Sigmoid colon (tissue), 7 donors: ENCODE measurements at places on chromosomes 2 and 18. TPM values are rescaled to one million over a fixed set of nuclear protein-coding genes. Genes with fewer than 3 reads are reported as not detected.
A peak's percentile ranks its signal among the peaks of the same experiment; 100 is the strongest.

MAP2 gene
- total RNA-seq = 8.4 TPM

MYO7B gene
- 0.54 TPM for total RNA-seq

COPS8 gene
- total RNA-seq = 73.7 TPM

CHN1 gene
- total RNA-seq = 11.6 TPM

RNF138 gene
- 8.3 TPM for total RNA-seq

TGFA gene
- total RNA-seq = not detected

GRCh38 chr2:88136817-88137216, 9.0 kb upstream of the FABP1 start:
- DNase-seq = no peak

DNA sequence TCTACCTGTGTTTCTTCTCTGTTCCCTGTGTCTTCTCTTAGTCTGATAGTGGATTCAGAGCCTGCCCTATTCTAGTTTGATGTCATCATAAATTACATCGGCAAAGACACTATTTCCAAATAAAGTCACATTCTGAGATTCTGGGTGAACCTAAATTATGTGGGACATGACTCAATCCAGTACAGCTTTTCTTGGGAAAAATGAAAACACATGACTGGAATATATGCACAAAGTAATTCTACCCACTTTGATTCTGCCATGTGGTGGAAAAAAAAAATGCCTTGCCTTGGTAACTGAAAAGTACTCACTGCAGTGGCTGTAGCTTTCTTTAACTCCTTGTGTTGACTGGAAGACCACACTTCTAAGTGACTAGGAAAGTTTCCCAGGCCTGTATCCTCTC, 73.7 kb downstream of the LRATD1 start:
- no peak for DNase-seq

GRCh38 chr2:157056200-157056676, 201.3 kb upstream of the GALNT5 start:
- DNase-seq = no peak

DNA sequence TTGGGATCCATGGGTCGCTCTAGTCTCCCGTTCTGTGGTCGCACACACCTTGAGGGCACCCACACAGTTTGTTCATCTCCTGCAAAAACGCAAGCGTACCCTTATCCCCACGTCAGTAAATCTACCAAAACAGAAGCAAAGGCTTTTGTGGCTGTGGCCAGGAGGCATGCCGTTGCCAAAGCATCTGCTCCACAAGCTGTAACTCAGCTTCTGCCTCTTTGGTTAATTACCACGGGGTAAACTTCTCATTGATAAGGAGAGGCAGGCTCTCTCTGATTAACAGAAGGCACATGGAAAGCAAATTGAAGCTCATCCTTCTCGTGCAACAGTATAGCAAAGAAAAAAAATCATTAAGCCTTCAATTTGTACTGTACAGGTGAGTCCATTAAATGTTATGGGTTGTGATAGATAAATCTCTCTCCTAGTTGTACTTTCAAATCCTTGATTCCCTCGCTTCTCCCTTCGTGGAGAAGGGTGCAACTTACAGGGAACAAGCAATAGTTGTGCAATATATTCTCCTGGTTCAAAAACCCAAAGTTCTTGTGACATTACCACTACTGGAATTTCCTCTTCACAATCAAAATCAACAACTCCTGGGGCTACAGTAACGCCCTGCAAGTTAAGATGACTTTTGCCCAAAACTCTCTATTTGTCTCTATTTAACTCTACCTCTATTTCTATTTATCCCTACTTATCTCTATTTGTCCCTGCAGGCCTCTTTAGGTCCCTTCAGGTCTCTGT, 10.3 kb downstream of the PECR start:
- DNase-seq = no peak

DNA sequence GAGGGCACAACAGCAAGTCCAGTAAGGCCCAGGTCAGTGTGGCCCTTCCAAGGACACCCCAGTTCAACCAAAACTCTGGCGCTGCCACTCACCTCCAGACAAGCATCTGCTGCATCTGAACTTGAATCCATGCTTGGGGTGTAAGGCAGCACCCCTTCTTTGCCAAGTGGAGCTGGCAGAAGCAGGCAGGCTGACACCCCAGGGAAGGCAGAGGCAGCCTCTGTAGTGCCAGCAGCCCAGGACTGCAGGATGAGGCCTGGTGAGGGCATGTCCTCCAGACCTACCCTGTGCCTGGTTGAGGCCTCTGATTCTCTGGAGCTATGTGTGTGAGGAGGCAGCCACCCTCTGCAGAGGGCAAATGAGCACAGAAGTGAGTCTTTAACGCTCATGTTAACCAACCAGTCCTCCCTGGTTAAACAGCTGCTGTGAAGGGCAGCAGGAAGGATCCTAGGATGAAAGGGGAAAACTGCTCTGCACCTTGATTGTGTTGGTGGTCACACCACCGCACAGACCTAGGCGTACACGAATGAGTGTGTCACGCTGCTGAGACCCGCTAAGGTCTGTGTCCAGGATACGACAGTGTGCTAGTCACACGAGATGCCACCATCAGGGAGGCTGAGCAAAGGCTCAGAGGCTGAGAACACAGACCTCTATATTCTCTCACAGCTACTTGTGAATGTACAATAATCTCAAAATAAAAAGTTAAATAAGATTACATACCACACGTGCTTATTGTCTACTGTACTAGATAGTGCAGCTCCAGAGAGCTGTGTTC, 2.2 kb downstream of the PARD6G start:
- no peak for DNase-seq

DNA sequence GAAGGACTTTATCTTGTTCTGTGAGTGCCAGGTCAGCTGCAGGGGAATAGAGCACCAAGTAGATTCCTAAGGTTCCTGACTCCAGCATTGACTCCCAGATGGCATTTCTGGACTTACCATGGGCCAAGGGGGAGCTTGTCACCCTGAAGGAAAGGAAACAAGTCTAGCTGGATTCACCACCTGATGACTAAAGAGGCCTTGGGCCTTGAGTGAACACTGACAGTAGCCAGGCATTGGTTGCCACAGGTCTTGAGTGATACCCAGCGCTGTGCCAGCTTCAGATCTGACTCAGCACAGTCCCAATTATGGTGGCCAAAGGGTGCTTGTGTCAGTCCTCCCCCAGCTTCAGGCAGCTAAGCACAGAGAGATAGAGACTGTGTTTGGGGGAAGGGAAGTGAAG, 40.1 kb upstream of the CAPN13 start:
- no peak for DNase-seq

- no peak for DNase-seq
Measured at GRCh38 chr2:62362561-62362960, 143.4 kb downstream of the TMEM17 start.

DNA sequence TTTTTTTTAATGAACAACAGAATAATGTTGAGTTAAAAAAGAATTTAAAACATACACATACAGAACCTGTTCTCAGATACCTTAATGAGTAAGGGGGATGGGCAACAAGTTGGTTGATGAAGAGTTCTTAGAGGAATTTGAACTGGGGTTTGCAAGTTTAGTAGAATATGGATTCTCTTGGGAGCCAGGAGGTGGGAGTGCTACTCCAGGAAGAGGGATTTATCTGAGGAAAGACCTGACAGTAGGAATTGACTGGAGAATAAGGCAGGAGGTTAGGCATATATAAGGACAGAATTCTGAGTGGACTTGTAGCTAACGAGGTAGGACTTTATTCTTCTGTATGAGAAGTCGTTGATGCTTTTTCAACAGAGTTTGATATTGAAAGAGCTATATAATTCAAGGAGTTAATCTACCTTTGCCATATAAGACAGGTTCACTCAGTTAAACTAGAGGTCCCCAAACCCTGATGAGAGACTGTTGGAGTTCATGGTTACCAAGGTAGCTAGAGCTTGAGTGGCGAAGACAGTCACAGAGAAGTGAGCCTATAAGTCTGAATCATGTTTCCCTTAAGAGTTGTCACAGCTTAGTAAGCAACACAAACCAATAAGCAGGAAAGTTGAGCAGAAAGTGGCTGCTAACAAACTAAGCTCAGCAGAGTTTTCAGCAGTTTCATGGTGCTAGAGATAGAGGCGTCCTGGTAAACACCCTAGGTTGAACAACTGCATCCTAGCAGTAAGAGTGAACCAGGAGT, 88.2 kb downstream of the NCOA1 start:
- DNase-seq = no peak

- DNase-seq = no peak
Measured at GRCh38 chr2:172387361-172387760, 40.0 kb upstream of the ITGA6 start.

GRCh38 chr2:27214941-27215340, 2.2 kb upstream of the CAD start:
- DNase-seq = peak; percentile 32

- DNase-seq = no peak
Measured at GRCh38 chr2:215851082-215851481, 162.3 kb downstream of the MREG start.

DNA sequence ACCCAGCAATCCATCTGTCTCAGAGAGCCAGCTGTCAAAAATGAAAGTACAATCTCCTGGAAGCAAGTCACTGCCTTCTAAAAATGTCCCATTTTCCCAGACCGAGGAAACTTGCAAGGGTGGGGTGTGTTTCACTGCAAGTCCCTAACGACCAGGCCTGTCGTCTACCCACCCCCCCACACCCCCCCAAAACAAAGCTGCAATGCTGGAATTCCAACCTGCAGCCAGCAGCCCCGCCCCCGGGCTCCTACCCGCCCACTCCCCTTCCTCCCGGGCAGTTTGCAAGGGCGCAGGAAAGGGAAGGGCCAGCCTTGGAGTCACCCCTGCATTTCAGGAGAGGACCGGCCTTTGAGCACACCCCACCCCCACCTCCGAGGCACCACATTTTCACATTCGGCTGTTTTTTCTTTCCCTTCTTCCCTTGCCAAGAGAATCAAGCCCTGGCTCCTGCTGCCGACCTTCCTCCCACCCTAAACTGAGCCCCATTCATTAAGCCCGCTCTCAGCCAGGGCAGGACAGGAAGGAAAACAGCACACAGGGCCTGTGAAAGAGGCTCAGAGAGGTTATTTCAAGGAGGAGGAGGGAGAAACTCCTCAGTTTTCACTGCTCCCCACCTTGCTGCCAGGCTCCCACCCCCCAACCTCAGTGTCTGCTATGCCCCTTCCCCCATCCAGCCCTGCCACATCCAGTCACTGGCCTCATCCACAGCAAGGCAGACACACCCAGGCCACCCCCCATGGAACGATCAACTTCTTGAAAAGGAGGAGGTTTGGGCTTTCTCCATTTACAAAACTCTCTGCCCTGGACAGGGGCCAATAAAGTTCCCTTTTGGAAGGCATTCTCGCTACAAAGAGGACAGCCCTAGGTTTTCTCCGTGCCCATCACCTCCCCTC, 11.3 kb downstream of the SMAD7 start:
- no peak for DNase-seq

DNA sequence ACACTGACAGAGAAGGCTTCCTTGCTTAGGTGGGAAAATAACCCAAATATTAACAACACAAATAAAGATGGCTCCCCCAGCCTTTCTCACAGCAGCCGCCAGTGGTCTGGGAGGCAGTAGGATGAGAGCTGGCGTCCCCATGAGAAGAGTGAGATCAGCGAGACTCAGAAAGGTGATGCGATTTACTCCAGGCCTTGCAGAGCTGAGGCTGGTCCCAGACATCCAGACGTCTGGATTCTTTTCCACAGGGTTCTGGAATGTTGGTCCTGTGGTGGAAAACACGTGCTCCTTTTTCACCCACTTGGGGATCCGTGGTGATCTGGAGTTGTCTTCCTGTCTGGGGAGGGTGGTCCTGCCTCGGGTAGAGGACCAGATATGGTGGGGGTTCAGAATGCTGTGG, 190.6 kb downstream of the CTIF start:
- DNase-seq = no peak

DNA sequence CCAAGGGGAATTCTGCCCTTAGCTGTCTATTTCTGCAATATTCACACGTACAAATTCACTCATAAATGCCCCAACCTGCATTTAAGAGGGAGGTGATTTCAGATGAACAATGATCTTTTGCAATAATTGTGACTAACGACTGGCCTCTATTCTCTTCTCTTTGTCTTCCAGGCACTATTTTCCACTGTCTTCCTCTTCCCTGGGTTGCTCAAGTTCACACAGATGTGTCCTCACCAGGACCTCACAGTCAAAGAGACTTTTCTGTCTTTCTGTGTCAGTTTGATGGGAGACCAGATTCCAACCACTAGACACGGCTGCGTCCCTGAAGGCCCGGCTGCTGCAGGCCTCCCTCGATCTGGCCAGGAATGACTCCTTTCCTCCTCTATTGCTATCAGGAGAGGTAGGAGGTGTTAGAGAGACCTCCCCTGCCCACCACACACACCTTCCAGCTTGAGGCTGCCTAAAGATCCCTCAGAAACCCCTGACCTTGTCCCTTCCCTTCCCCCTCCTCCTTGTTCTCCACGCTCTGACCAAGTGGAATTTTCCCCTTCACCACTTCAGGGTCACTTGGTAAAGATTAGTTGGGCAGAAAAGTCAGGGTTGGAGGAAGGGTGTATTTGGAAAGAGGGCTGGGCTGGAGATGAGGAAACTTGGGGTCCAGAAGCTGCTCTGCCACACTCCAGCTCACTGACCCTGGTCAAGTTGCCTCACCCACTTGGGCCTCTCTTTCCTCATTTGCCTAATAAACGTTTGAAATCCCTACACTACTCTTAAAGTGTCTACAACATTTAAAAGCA, 109.2 kb upstream of the COPS8 start:
- no peak for DNase-seq

GRCh38 chr2:96091141-96091710, 25.1 kb downstream of the ADRA2B start:
- DNase-seq = no peak

DNA sequence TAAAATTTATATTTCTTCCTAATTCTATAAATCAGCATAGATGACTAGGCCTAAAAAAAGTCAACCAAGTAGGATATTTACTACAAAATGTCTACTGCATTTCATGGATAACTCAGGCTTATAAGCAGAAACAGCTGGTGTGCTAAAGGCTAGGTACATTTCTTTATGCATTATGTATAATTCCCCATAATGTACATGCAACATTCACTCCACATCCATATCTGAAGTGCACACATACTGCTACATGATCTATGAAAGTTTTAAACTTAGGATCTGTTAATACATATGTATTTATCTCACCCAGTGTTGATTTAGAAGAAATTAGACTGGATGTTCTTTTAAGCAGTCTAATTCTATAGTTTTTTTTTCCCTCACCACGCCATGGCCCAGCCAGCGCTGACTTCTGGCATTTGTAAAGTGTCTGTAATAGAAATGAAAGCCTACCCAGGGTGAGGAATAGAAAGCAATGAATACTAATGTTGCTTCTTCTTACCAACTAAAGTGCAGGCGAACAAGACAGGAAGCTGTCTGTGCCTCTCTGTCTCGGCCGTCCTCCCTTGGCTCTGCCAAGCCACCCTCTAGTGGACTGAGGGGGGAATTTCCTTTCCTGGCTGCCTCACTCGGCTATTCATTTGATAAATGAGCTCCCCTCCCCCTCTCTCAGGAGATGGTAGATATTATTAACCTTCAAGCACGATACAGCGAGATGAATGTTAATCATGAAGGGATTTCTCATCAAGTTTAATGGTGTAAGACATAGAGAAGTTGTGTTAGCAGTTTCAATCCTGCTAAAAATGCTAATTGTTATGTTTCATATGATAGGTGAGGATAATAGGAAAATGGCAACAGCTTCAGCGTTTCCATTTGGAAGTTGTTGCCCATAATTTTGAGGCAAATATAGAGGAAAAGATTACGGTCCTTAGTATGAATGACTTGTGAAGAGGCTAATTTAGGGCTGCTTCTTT, 384.5 kb downstream of the MTX2 start:
- peak; percentile 81 for DNase-seq
